ENCODE measurements at places on chromosomes 4 and X. TPM values are rescaled to one million over a fixed set of nuclear protein-coding genes. Genes with fewer than 3 reads are reported as not detected.

The EXOC1L gene
- total RNA-seq: not detected

The CDX4 gene
- not detected for total RNA-seq

The CYSLTR1 gene
- total RNA-seq: not detected

GRCh38 chr4:114487101-114487500 is 111.5 kb upstream of the UGT8 start:
- no peak for DNase-seq

GRCh38 chrX:15418041-15418706 is 34.0 kb upstream of the VEGFD start:
- DNase-seq: no peak

- no peak for DNase-seq
Measured at GRCh38 chrX:11787564-11787963, 29.5 kb downstream of the MSL3 start.

GRCh38 chrX:138856881-138857604 is 145.5 kb upstream of the FGF13 start:
- DNase-seq: no peak

DNA sequence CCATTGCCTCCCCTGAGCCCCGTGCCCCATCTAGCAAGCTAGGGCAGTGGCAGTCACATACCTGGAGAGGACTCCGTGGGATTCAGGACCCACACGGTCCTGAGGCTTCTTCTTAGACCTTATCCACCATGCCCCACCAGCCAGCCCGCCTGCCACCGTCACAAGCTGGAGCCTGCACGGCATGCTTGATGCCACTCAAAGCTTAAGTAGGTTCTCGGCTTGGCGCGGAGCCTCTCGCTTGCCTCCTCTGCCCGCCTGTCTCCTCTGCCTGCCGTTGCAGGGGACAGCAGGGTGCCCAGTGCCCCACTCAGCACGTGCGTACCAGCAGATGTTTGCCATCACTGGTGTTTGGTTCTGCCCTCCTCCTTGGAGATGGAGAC is 14.1 kb downstream of the PSAPL1 start:
- no peak for DNase-seq

- no peak for DNase-seq
Measured at GRCh38 chr4:74755486-74755885, 38.8 kb downstream of the BTC start.

- no peak for DNase-seq
Measured at GRCh38 chrX:108267557-108267956, 170.7 kb downstream of the COL4A6 start.

DNA sequence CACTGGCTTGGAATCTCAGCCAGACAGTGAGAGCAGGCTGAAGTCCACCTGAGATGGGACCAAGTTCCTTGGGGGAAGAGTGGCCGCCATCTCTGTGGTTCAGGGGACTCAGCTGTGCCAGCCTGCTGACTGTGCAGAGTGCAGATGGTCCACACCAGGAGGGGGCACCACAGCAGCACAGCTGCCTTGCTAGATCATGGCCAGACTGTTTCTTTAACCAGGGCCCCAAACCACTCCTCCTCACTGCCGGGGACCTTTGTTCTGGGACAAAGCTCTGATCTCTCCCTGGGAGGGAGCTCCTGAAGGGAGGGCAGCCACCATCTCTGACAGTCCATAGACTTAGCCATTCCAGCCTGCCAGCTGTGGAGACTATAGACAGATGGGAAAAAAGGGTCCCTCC is 2189.6 kb downstream of the PCDH7 start:
- DNase-seq: no peak

Measured in NCI-H460 (cell line).